Fibroblast of lung (primary cell): ENCODE measurements at places on chromosomes 13 and 19.

- peak; percentile 71 for DNase-seq
Measured at GRCh38 chr19:34274284-34274826, 20.0 kb downstream of the GARRE1 start.

- DNase-seq: peak; percentile 58
Measured at GRCh38 chr13:43057653-43058317, 34.4 kb downstream of the DNAJC15 start.

DNA sequence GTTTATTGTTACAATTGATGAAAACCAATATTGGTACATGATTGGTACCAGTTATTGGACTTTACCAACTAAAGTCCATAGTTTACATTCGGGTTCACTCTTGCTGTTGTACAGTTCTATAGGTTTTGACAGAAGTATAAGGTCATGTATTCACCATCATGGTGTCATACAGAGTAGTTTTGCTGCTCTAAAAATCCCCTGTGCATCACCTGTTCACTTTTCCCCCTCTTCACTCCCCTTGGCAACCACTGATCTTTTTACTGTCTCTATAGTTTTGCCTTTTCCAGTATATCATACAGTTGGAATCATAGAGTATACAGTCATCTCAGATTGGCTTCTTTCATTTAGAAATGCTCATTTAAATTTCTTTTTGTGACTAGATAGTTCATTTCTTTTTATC is 51.2 kb upstream of the MED4 start:
- DNase-seq: no peak

GRCh38 chr13:48043789-48044503 is 6.4 kb downstream of the NUDT15 start:
- peak; percentile 62 for DNase-seq

DNA sequence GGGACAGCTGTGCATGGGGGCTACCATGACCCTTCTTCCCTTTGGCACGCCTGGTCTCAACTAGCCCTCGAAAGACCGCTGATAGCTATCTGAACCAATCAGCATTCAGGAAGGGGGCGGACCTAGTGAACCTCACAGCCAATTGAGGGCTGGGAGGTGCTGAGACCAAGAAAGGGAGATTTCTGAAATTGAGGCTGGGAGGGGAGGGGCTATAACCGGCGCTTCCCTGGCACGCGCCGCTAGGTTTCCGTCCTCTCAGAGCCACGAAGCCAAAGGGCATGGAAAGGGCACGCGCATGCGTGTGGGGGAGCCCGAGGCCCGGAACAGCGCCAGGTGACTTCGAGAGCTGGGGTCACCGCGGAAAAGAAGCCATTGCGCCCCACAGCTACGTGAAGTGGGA is 4.2 kb upstream of the PAFAH1B3 start:
- no peak for DNase-seq

DNA sequence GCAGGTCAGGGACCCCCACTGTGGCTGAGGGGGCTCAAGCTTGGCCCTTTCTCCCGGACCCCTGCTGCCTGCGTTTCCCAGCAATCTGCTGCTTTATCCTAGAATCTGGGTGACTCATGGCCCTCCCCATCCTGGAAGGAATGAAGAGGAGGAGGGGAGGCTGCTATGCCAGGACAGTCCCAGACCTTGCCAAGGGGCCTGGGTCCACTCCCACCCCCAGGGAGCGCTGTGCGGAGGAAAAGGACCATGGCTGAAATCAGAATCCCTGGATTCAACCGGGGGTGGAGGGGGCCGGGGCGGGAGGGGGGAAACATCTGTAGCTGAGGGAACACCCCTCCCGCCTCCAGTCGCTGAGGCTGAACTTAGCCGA is 20.5 kb downstream of the ZNF114 start:
- peak; percentile 26 for DNase-seq

- DNase-seq: no peak
Measured at GRCh38 chr13:38590230-38590629, 96.6 kb upstream of the FREM2 start.

- peak; percentile 99 for DNase-seq
Measured at GRCh38 chr19:33472691-33473652, 48.6 kb downstream of the PEPD start.

DNA sequence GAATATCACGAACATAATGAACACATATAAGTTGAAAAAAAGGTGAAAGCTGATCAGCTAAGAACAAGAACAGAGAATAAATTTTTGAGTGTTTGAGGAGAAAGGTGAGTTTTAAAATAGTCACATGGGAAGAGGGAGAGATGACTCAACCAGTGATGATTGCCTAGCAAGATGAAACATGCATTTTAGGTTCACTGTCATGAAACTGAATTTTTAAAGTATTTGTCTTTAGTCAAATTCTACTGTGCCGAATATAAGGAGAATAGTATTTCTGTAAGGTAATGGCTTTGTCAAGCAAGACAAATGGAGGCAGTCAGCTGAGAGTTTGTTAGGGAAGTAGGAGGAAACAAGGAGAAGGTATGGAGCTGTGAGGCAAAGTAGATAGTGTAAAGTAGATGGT is 2557.4 kb downstream of the PCDH9 start:
- DNase-seq: no peak

- peak; percentile 55 for DNase-seq
Measured at GRCh38 chr13:106573868-106574267, 5.9 kb upstream of the ARGLU1 start.

DNA sequence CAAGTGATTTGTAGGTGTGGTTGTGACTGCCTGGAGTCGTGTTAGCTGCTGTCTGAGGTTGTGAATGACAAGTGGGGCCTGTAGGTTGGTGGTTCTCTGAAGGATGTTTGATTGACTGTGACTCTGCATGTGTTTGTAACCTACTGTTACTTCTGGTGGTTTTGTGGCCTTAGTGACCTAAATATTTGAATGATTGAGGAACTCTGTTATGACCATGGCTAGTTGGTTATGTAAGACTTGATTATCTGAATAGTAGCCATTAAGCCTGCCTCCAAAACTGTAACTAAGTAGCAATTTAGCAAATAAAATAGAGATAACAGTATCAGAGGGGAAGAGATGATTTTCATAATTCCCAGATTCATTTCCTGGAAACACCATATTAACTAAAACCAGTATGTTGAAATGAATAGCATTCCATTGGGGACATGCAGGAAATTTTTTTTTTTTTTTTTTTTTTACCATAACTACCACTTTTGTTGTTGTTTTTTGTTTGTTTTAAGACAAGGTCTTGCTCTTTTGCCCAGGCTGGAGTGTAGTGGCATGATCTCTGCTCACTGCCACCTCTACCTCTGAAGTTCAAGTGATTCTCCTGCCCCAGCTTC is 865 bp downstream of the ZNF382 start:
- no peak for DNase-seq

- peak; percentile 84 for DNase-seq
Measured at GRCh38 chr13:102580552-102581169, 16.1 kb upstream of the TPP2 start.

GRCh38 chr13:113915012-113915763 is 51.3 kb upstream of the GAS6 start:
- no peak for DNase-seq

DNA sequence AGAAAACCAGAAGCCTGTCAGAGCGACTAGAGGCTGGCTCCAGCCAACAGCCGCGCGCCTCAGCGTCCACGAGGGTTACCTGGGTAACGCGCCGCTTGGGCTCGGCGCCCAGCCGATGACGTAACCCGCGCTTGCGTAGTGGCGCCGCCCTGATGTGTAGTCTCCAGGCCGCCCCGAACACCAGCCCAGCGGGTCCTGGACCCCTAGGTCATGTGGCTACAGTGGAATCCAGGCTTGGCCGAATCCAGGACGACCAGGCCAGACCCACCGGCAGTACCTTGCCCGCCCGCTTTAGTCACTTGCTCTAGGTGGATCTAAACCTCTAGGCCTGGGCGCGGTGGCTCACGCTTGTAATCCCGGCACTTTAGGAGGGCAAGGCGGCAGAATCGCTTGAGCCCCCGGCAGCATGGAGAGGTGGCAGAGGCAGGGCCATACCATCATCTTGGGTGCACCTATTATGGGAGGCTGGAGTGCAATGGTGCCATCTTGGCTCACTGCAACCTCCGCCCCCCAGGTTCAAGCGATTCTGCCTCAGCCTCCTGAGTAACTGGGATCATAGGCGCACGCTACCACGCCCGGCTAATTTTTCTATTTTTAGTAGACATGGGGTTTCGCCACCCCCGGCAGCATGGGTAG is 7.2 kb upstream of the ZNF606 start:
- DNase-seq: peak; percentile 81

- no peak for DNase-seq
Measured at GRCh38 chr19:29969891-29970290, 27.9 kb downstream of the URI1 start.

GRCh38 chr13:84870190-84870589 is 929.0 kb downstream of the SLITRK6 start:
- DNase-seq: no peak

DNA sequence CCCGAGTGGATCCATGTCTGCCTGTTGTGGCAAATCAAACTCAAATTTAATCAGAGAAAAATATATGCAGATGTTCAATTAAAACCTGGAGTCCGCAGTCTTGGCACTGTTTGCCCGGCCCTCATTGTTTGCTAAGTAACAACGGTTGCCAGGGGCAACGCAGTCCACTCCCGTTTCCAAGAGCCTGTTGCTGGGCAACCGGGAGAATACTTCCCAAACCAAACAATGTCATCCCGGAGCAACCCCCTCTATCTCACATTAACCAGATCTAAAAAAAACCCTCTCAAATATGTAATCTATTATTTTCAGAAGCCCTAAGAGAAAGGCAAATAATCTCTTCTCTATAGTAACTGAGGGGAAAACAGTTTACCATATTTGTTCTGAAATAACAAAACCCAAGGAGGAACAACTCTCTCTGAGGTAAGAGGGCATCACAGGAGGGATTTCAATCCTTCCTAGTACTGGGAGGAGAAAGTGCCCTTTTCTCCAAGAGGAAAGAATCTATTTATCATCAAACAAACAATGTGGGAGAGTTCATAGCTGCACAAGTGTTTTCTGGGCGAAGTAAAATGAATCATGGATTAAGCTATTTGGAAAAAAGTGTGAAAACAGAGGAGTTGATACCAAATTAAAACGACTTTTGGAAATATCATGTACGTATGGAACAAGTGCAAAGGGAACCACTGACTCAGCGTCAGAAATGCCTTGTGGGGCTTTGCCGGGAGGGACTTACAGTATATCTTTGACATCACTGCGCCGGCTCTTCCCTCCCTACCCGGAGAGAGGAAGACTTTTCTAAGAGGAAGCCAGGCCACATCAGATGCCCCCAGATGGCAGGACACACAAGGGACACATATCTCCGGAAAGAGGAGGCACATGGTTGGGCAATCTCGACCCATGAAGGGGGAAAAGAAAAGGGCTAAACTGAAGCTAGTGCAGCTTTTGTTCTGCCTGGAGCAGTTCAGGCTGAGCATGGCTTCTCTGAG is 43.3 kb downstream of the RFX2 start:
- peak; percentile 92 for DNase-seq

DNA sequence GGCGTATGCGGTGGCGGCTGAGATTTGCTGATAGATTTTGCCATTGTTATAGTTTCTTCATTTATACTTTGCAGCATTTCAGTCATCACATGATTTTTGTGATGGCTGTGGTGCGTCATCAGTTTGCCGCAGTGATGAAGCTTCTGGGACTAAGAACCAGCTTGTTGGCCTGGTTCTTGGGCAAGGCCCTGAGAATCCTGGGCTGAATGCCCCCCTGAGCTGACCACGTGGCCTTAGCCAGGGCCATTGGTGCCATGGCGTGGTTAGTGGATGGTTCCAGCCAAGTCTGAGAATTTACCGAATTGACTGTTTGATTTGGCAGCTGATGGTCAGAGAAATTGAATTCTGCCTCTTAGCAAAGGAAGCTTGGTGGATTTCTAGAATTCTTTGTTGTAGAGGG is 17.8 kb downstream of the GATAD2A start:
- no peak for DNase-seq

DNA sequence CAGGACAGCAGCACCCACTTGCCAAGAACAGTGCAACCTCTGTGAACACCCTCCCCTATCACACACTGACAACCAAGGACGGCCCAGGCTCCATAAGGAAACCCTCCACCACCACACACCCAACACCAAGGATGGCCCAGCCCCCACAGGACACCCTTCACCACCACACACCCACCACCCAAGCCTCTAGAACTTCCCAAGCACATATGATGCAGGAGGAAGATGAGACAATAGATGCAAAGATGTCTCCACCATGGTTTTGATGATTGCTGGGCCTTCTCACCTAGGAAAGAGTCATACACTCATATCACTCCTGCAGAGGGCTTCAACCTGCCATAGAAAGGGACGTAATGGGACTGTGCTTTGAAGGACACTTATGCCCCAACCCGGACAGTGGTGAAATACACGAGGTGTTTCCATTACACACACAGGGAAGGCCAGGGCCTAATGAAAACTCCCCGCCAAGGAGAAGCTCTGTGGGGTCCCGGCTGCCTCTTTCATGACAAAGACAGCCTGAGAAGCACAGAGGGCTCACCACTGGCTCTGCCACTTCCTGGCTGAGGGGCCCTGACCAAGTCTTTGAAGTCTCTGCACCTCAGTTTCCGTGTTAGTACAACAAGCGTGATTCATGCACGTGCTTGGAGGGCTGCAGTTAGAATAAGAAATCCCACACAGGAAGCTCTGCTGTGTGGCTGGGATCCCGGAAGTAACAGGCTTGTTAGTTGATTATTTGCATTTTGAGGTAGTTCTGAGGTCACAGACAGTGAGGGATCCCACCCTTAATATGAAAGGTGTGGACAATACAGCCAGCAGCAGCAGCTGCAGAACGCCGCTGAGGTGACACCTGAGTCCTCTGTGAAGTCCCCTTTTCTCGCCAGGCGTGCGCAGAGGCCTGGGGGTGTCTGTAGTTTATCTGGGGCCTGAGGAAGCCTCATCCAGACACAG is 61.9 kb upstream of the ATP12A start:
- no peak for DNase-seq

GRCh38 chr19:7905859-7906258 is 2.2 kb downstream of the MAP2K7 start:
- DNase-seq: no peak

- no peak for DNase-seq
Measured at GRCh38 chr13:21362741-21363140, 96.4 kb downstream of the ZDHHC20 start.

- no peak for DNase-seq
Measured at GRCh38 chr13:23634897-23635296, 64.7 kb downstream of the TNFRSF19 start.

- DNase-seq: peak; percentile 71
Measured at GRCh38 chr13:98997738-98998641, 20.1 kb upstream of the DOCK9 start.

GRCh38 chr13:24672141-24673132 is 7.8 kb upstream of the ATP12A start:
- no peak for DNase-seq

GRCh38 chr13:112985803-112986408 is 16.9 kb downstream of the MCF2L start:
- no peak for DNase-seq

GRCh38 chr13:101751488-101751887 is 299.0 kb downstream of the ITGBL1 start:
- DNase-seq: peak; percentile 59

- DNase-seq: no peak
Measured at GRCh38 chr13:41562541-41563178, 105.3 kb downstream of the RGCC start.

DNA sequence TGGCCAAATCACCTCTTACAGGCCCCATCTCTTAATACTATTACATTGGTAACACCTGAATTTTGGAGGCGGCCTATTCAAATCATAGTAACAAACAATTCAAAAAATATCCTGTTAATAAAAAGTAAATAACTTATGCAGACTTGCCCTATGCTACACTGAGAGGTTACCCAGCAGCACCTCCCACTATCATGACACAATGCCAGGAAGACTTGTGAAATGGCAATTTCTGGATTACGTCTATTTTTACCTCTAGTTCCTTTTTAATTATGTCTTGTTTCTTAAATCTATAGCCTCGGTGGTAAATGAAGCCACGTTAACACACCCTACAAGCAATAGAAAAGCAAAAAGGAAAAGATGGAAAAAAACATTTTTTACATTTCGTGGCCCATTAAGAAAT is 6.2 kb upstream of the DZIP1 start:
- DNase-seq: no peak

- no peak for DNase-seq
Measured at GRCh38 chr13:60093425-60094019, 70.2 kb downstream of the DIAPH3 start.
